ENCODE measurements at places on chromosomes 2 and 18.

DNA sequence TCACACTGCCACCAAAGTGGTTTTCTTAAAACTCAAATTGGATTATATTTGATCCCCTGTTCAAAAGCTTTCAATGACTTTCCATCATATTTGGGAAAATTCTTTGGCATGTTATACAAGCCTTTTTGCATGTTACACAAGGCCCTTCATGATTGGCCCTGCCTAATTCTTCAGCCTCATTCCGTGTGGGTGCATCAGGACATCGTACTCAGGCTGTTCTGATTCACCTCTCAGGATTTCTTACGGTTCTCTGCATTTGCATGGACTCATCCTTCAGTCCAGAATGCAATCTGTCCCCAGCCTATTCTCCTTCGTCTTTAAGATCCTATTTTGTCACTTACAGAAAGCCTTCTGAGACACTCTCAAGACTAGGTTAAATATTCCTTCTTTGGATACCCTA, 107.8 kb downstream of the LYPD1 start:
- DNase-seq = no peak

GRCh38 chr18:75854174-75854573, 426.7 kb upstream of the SMIM21 start:
- no peak for DNase-seq

DNA sequence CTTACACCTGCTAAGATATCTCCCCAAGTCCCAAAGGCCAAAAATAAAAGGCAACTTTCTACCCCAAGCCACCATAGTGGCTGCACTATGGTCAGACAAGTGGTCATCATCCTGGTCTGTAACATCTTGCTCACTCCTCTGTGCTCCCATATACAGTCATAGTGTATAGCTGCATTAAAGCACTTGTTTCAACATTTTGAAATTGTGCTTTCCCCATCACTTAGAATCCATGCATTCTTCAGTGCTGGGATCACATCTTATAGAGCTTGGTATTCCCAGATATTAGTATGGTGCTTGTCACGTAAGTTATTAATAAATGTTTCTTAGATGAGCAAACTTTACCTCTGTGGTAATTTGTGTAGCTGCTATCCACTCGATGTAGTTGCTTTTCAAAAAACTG, 40.4 kb upstream of the CDC42EP3 start:
- DNase-seq = no peak

- no peak for DNase-seq
Measured at GRCh38 chr18:63001861-63002260, 286.5 kb downstream of the PHLPP1 start.

- DNase-seq = no peak
Measured at GRCh38 chr2:69693775-69694450, 48.0 kb upstream of the ANXA4 start.

DNA sequence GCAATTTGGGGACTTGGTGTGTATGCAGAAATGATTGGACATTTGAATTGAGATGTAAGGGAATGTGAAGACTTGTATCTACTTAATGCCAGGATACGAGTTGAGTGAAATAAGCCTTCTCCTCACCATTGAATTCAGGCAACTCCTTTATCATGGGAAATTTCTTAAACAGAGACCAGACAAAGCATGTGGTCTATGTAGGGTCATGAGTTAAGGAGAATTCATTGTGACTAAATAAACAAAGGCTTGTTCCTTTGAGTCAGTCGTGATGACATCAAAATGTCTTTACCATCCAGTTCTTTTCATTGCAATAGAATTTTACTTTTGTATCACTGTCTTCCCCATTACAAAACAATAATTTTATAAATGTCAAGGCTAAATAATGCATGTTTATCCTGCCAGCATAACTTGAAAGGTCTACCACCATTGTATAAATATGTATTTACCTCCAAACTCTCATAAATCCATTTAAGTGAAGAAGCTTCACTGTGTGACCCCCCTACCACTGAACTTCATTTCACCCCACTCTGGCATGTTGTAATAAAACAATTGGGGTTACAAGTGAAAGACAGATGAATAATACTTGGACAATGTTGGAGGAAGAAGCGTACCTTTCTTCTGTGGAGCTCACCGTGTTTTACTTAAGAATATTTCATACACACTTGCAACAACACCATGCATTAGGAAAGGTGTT, 149.4 kb downstream of the EPHA4 start:
- DNase-seq = no peak

DNA sequence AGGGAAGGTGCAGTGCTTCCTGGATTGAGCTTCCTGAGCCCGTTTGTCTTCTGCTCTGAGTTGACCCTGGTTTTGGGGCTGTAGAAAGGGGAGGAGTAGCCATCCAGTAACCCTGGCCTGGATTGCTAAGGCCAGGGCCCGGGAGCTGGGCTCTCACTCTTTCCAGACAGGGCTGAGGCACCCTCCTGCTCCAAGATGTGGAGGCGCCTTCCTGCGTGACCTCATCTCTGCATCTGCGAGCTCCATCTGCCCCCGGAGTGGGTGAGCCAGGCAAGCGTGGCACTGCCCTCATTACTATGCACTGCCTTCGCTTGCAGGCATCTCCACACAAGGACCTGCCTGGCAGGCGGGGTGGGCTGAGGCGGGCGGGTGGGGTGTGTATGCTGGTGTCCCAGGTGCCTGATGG, 58.0 kb downstream of the RAB31 start:
- no peak for DNase-seq

DNA sequence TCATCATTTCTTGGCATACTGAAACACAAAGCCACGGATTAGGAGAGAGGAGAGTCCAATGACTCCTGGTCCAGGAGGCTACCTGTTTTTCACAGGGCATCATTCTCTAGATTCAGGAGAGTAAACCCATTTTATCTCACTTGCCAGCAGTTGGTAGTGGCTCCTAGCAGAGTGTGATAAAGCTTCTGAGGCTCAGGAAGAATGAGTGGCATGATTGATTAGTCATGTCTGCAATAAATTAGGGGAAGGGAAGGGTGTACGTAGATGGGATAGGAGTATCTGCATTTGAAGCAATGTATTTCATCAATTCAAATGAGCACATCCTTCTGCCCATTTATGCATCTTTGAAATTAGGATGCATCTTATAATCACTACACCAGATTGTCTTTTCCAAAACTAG, 31.1 kb upstream of the PNO1 start:
- DNase-seq = no peak

DNA sequence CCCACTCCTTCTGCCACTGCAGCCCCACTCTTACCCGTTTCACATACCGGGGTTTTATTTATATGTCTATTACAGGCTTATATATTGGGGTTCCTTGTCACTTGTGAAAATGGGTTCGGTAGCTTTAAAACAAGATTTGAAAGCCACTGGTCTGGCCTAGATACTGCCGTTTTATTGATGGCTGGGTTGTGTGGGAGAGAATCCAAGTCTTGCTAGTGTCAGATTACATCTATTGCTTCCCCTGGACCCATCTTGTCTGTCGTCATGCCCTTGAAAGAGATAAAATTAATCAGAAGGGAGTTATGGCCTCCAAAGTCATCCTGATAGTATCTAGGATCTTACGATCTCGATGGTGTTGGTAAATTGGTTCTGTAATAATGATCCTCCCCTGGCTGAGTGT, 79.4 kb downstream of the EIPR1 start:
- no peak for DNase-seq

DNA sequence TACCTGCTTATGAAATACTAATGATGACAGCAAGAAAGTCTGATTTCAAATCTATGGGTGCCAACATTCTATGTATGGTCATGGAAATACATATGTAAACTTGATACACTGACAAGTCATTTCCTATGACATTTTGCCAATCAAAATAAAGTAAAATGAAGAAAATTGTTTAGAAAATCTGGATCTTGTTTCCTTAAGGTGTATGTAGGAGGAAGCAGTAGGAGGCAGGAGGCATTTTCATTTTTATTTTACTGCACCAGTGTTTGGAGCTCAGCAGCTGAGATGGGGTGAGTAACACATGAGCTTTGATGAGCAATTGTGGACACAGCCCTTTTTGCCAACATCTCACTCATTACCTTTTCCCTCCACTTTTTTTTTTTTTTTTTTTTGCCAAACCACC, 167.0 kb downstream of the AFF3 start:
- DNase-seq = no peak

GRCh38 chr2:11832531-11832930, 86.1 kb downstream of the LPIN1 start:
- DNase-seq = no peak

DNA sequence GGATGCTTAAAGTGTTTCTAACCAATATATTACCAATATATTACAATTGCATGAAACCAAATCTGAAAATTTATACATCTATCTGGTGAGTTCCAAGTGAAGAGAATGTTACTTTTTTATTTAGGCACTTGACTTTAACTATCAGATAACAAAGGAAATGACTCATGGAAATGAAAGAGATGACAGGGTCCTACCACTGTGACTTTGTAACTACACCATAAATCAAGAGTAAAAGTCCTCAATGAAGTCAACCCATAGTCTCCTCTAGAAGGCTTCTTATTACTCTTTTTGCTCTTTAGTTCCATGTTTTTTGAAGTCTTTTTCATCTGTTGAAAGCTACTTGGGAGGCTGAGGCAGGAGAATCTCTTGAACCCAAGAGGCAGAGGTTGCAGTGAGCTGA, 545.0 kb upstream of the PIK3C3 start:
- DNase-seq = no peak

DNA sequence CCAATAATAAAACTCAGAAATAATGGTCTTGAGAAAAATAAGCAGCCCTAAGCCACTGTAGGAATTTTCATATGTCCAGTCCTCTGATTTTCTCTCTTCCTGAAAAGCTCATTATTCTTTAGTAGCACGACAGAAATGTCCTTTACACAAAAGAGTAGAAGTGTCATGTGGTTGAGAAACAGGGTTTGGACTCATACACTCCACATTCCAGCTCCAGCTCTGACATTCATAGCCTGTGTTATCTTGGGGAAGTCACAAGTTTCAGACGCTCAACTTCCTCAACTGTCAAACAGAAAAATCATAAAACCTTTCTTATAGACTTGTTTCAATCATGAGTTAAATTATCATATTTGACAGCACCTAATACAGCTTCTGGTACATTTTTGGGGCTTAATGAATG, 511.5 kb downstream of the TNS1 start:
- no peak for DNase-seq

DNA sequence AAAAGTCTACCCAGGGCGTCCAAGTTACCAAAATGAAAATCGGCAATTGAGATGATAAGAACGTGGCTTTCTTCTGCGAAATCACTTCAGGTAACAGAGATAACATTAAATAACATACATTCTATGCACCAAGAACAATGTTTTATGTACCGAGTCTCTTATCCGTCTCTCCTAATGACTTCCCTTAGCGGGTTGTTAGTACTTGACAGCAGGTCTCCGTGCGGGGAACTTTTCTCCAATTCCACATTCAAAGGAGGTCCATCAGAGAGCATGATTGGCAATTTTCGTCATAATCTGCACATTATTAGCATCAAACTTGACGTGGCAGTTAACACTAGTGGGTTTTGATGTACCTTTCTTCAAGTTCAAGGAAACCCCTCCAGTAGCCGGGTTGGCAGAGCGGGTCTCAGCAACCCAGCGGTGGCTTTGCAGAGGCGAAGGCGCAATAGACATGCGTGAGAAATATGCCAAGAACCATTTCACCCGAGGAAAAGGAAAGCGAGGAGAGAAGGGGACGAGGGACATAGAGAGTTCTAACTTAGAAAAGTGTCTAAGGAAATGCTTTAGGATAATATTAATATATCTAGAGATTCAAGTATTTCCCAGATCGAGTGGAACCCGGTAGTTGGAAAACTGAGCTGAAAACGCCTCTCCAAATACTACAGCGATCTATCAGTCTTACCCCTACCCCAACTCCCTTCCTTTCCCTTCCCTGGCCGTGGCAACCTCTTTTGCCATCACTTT, 5.0 kb downstream of the EVX2 start:
- DNase-seq = peak; percentile 75

GRCh38 chr18:77087393-77088141, 45.0 kb downstream of the MBP start:
- DNase-seq = peak; percentile 80

DNA sequence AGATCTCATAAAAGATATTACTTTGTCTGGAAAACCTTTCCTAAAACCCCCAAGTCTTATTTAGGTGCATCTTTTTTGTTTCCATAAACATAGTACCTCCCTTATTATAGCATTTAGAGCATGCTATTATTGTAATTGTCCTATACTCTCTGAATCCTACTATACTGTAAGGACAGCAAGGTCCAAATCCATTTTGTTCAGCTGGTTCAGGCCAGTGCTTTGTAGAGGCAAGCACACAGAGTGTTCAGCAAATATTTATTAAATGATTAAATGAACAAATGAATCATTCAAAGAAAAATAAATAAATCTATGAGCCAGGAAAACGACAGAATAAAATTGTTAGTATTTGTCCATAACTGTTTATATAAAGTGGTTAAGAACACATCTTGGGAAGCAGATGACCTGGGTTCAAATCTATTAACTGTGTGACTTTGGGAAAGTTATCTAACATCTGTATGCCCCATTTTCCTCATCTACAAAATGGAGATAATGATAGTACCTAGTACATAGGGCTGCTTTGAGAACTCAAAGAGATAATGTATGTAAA, 86.0 kb downstream of the COL3A1 start:
- no peak for DNase-seq

- DNase-seq = no peak
Measured at GRCh38 chr2:111178730-111179405, 58.2 kb downstream of the BCL2L11 start.

GRCh38 chr2:35462226-35462998, 893.2 kb upstream of the CRIM1 start:
- DNase-seq = no peak

GRCh38 chr18:79943608-79944125, 7.8 kb downstream of the SLC66A2 start:
- no peak for DNase-seq

DNA sequence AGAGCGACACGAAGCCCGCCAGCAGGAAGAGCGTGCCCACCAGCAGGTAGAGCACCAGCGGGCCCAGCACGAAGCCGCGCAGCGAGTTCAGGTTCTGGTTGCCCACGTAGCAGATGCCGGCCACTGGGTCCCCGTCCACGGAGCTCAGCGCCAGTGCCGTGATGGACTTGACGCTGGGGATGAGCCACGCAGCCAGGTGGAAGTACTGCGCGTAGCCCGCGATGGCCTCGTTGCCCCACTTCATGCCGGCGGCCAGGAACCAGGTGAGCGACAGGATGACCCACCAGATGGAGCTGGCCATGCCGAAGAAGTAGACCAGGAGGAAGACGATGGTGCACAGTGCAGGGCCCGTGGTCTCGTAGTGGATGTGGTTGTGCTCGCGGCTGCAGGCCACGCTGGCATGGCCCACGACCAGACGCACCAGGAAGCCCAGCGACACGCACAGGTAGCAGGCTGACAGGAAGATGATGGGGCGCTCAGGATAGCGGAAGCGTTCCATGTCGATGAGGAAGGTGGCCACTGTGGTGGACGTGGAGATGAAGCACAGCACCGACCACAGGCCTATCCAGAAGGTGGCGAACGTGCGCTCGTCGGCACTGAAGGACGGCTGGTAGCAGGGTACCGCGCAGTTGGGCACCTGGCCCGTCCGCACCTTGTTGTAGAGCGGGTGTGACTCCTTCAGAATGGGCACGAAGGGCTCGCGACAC, 2.1 kb downstream of the FZD5 start:
- peak; percentile 84 for DNase-seq

- peak; percentile 41 for DNase-seq
Measured at GRCh38 chr2:85804583-85804982, 50.8 kb downstream of the ATOH8 start.

Measured in eye (tissue), 1 donor.